ENCODE measurements at places on chromosomes 4 and X. TPM values are rescaled to one million over a fixed set of nuclear protein-coding genes. Genes with fewer than 3 reads are reported as not detected.

The USP51 gene
- total RNA-seq: 1.7 TPM

The MAGEA11 gene
- total RNA-seq: not detected

The XAGE1B gene
- not detected for total RNA-seq

The SAT1 gene
- 234 TPM for total RNA-seq

The PRRG1 gene
- total RNA-seq: 9.8 TPM

The NRK gene
- total RNA-seq: 5.5 TPM

The PHKA1 gene
- total RNA-seq: 2.6 TPM

The DCAF12L1 gene
- total RNA-seq: not detected

DNA sequence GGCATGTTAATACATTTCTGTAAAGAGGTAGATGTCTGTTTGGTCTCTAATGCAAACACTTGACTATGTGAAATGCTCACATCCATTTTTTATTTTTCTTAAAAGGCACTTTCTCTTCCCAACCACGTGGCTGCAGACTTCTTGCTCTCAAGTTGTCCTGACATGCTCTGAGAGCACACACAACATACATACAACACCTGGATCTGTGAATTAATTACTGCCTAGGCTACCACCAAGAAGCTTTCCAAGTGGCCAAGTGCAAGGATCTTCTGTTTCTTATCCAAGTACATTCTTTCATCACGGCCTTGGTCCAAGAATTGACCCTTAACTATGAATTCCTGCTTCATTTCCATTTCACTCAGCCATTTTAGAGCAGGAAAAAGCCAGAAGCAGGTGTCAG is 110.8 kb downstream of the SPRY1 start:
- DNase-seq: no peak

GRCh38 chrX:130626521-130626920 is 224.7 kb downstream of the RBMX2 start:
- DNase-seq: no peak

DNA sequence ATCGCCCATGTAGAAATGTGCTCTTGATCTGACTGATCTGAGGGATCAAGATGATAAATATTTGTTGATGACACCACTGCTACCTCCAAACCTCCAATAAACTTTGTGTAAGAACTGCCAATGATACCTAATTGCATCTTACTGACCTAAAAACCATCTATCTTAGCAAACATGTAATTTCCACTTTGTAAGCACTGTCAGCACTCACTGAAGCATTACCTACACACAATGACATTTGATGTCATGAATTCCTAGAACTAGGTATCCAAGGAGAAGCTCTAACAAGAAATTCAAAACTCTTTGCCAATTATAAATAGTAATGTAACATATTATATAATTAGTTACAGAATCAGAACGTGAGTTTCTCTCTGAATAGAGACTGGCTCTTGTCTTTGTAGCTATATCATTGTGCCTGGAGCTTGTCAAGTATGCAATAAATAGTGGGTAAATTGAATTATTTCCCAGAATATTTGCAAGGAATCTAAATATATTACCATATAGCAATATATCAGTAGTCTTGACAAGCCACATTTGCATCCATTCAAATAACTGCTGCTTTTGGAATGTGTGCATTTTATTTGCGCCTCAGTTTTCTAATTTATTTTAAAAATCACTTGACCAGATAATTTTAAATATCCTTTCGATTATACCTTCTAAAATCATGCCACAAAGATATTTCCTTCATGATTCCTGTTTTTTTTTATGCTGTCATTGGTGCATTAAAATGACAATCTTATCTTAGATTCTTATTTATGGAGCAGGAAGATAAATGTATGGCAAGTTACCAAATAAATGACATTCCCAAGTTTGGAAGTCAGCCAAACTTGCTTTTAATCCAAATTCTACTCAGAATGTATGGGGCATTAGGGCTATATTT is 232.3 kb upstream of the NEIL3 start:
- no peak for DNase-seq

GRCh38 chr4:172055046-172055445 is 241.8 kb downstream of the GALNTL6 start:
- no peak for DNase-seq

DNA sequence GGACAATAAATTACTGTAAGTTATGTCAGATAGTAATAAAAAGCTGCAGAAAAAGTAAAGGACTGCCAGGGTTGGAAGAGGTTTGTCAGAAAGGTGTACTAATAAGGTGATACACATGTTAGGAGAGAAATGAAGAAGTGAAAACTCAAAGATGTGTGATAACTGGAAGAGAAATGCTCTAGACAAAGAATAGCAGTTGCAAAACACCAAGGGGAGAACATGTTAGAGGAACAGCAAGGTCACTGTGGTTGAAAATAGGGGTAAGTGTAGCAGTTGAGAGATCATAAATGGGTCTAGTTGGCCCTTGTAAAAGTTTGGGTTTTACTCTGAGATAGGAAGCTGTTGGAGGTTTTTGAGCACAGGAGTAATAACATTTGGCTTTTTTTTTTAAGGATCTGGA is 46.9 kb downstream of the HSPA4L start:
- DNase-seq: no peak

DNA sequence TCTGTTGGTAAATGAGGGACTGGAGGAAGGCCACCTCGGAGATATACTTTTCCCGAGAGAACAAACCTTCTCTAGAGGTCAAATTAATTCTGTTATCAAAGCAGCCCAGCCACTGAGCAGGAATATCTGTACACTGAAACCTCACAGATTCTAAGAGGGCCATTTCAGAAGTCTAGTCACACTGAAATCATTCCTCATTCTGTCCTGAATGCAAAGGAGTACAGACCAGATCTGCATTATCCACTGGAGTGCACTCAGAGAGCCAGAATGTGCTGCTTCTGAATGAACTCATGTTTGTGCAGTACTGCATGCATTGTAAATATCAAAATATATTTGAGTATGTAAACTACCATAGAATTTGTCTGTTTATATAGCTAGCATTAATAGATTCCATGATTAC is 278.3 kb upstream of the FSTL5 start:
- no peak for DNase-seq

- DNase-seq: no peak
Observed at GRCh38 chr4:52107745-52108144, 56.6 kb downstream of the SPATA18 start.

DNA sequence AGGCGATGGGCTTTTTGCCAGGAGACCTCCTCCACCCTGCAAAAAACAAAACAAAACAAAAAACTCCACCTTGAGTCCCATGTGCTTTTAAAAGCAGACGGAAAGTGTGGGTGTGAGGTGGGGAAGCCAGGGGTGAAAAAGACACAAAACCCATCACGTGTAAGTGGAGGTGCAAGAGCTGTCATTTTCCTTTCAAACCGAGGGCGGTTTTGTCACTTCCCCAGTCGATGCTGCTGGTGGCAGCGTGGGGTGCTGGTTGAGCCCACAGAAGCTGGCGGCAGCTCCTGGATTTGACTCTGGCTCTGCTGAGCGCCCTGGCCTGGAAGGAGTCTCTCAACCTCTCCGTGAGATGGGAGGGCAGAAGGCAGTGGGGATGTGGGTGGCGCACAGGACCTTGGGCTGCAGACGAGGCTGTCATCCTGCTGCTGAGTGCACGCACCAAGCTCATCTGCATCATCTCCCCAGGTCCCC is 110.0 kb downstream of the PSAPL1 start:
- no peak for DNase-seq

DNA sequence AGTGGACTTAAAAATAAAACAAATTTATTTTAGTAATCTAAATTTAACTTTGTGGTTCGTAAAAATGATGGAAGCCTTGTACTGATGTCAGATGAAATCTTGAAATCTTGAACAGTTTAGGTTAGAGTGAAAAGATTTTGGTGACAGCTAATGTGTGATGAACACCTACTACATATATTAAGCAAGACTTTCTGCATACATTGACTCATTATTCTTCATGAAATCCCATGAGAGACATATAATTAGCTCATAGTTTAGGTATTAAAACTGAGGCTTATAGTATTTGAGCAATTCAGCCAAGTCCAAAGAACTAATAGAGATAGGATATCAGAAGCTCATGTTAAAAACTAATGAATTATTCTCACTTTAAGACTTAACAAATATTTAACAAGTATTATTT is 66.9 kb upstream of the PCDH7 start:
- DNase-seq: no peak

GRCh38 chr4:147749811-147750321 is 18.0 kb downstream of the ARHGAP10 start:
- no peak for DNase-seq

- DNase-seq: no peak
Observed at GRCh38 chrX:21932292-21933002, 8.1 kb upstream of the SMS start.

GRCh38 chr4:106104276-106104675 is 209.0 kb downstream of the NPNT start:
- no peak for DNase-seq

- no peak for DNase-seq
Observed at GRCh38 chrX:149527705-149528104, 13.1 kb upstream of the EOLA1 start.

- no peak for DNase-seq
Observed at GRCh38 chrX:55342533-55343501, 78.1 kb upstream of the PAGE3 start.

GRCh38 chr4:129446074-129446473 is 350.1 kb downstream of the C4orf33 start:
- no peak for DNase-seq

DNA sequence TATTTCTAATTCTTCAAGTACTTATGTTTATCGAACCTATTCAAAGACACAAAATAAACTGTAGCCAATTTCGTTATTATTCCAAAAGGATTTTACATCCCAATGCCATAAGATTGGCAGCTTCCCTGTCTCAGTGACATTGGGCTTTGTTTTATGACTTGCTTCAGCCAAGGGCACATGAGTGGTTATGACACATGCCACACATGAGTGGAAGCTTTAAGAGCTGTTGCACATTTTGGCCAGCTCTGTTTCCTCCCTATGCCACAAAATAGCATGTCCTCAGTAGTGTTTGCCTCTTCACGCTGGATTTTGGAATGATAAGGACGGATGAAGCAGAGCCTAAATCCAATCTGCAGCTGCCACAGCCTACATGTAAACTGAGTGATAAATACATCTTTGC is 21.9 kb downstream of the SEC24D start:
- no peak for DNase-seq

- DNase-seq: no peak
Observed at GRCh38 chr4:189615217-189615663, 325.4 kb upstream of the FRG1 start.

GRCh38 chr4:41290479-41290878 is 33.8 kb downstream of the UCHL1 start:
- DNase-seq: no peak

GRCh38 chr4:13601848-13602247 is 25.7 kb downstream of the BOD1L1 start:
- no peak for DNase-seq

DNA sequence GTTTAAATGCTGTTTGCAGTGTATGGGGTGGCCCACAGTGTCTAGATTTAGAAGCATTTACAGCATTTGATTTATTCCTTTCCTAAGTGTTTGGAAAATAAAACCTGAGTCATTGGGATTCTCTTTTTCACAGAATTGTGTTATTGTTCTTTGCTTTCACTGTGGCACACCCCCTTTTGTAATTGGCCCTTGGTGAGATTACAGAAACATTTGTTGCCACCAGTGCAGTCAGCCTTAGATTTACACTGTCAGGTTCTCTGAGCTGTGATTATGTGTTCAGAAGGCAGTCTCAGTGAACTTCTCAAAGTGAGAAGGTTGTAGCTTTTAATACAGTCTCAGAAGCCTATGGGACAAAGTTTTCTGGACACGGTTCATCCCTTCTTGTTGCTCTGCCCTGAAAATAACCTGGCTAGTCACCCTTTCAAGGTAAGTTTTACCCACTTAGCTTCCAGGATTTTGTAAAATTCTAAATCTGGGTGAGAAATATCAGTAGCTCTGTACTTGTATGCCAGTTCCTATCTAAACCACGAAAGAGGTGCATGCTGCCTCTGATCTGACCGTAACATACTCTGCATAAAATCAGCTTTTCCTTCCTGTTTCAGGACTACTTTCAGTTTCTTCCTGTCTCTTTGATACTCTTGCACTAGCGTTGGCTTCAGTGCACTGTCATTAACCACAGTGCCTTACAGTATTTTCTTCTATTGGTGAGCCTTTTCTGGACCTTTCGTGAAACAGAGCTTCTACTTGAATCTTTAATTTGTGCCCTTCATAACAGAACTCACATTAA is 12.6 kb downstream of the RUFY3 start:
- DNase-seq: no peak

DNA sequence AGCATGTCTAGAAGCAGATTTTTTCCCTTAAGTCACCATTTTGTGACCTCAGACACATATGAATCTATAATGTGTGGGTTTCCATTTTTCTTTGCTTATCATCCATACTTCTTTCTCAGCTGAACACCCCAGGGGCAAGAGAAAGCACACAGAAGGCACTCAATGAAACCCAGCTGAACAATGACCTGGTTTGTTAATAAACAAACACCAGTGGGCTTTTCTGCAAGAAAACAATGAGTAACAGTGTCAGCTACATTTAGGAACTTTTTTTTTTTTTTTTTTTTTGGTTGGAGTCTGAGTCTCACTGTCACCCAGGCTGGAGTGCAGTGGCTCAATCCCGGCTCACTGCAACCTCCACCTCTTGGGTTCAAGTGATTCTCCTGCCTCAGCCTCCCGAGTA is 40.7 kb upstream of the KLF3 start:
- no peak for DNase-seq

All from osteocyte (in vitro differentiated cells).